ENCODE measurements at places on chromosomes 11 and 22. TPM values are rescaled to one million over a fixed set of nuclear protein-coding genes. Genes with fewer than 3 reads are reported as not detected.
A peak's percentile ranks its signal among the peaks of the same experiment; 100 is the strongest.

DNA sequence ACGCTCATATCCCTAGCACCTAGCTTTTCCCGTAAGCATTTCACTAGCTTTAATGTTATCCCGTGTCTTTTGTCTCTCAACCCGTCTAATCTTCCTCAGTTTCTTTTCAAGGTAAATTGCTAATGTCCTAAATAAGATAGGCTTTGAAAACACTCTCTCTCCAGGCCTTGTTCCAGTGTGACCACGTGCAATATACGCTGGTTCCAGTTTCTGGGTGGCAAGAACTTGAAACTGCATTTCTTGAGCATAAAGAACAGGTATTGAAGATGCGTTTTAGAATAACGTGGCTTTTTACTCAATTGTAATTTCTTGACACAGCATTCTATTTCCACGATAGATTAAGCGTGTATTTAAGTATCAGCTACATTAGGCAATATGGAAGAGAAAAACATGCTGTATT lies 1.1 kb downstream of the CDC45 start:
- no peak for DNase-seq

GRCh38 chr22:38043151-38044039 lies 13.8 kb upstream of the PICK1 start:
- no peak for DNase-seq

DNA sequence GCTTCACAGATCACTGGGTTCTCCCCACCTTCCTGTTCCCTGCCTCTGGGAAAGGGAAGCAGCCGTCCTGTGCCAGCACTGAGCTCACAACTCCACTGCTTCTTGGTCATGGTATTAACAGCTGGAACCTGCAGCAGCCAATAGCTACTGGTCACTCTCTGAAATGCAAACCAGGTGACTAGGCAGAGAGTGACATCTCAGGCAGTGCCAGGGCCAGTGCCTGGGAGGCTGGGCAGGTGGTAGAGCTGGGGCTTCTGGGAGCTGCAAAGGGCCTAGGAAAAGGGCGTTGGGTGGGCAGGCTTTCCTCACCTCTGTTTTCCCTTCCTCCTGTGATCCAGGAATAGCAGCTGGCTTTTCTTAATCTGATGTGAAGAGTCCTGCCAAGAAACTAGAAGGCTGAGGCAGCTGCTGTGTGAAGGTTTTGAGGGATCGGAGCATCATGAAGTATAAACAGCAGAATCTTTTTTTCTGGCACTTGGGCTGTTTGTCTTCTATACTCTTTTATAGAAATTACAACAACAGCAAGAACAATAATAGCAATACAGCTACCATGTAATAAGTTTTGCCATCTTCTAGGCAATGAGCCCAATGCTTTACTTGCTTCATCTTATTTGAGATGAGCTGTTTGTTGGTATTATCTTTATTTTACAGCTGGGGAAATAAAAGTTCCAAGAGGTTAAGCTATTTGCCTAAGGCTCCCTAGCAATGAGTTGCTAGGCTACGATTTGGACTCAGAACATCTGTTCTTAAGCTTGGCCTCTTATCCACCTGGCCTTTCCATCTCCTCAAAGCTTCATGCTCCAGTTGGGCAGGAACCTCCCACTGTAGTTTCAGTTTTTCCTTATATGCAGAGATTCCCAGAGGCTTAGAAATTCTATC lies 22.0 kb upstream of the CD44 start:
- DNase-seq = no peak

RRM1 gene
- total RNA-seq = 25.3 TPM

DNA sequence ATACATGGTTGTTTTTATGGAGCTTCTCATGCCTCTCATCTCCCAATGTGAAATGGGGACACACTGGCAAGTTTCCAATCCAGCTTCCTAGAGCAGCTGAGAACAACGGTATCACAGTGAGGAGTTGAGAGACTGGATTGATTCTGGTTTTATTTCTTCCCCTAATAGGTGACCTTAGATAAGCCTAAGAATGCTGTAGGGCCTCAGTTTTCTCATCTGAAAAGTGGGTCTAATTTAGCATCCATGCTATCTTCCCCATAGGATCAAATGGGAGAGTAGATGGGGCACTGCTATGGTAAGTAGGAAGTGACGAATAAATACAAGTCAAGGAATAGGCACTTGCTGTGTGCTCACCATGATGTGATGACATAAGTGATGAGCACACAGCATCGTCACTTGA lies 61.1 kb upstream of the PHOX2A start:
- DNase-seq = no peak

DNA sequence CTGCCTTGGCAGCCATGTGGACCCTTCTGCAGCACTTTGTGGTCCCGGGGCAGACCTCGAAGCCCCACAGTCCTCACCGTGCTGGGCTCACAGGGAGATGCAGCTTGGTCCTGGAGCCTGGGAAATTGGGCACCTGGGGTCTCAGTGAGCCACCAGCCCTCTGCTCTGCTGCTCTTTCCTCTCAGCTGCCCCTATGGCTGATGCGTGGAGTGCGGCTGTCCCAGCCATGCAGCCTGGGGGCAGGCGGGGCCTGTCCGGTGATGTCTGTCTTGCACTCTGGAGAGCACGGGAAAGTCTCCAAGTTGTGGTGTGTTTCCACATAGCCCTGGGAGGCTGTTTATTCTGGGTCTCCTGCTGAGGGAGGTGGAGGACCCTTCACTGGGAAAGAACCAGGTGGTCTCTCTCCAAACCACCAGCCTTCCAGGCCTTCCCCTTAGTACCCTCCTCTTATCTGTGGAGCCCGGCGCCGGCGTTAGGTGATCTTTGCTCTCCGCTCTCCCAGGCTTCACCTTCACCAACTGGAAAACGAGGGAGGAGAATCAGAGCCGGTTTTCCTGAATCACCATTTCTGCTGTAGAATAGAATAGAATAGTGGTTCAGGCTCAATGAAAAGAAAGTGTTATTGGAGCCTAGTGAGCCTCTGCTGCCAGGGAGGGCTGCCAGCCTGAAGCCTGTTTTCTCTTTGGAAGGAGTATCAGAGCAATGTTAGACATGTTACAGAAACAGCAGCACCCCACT lies 41.2 kb upstream of the GRAMD4 start:
- DNase-seq = peak; percentile 87

All from Right ventricle myocardium inferior (tissue), 1 donor.